CD4-positive, alpha-beta T cell treated with Interleukin-2 at 100 ng/mL for 4 hours (primary cell): ENCODE measurements at places on chromosomes 6 and 20.
A peak's percentile ranks its signal among the peaks of the same experiment; 100 is the strongest.

- no peak for DNase-seq
Measured at GRCh38 chr6:150775415-150776203, 89.9 kb upstream of the MTHFD1L start.

GRCh38 chr6:152364866-152365265, 272.3 kb downstream of the SYNE1 start:
- no peak for DNase-seq

- DNase-seq, result no peak
Measured at GRCh38 chr20:34549291-34549928, 9.1 kb upstream of the MAP1LC3A start.

DNA sequence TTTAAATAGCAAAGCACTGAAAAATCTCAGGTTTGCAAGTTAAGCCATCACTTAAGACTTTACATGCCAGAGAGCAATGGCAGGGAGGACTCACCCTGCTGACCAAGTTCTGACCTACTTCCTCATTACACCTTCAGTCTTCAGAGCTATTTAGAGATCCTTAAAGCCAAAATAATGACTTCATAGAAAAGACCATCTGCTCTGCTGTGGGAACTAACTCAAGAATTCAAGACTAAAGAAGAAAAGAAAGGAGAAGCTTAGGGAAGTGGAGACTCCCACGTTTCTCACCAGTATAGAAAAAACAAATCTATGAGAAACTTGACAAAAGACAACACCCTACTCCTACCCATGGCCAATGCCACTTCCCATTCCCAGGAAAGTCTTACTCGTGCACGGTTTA, 28.6 kb downstream of the XPO5 start:
- no peak for DNase-seq

GRCh38 chr6:36914227-36914794, 28.6 kb downstream of the C6orf89 start:
- DNase-seq, result peak; percentile 66

- DNase-seq, result peak; percentile 39
Measured at GRCh38 chr6:28258877-28259777, at the start of gene NKAPL. TSS of gene NKAPL (plus strand) at chr6:28259297. CDS start at chr6:28259372, 75 bp downstream.

DNA sequence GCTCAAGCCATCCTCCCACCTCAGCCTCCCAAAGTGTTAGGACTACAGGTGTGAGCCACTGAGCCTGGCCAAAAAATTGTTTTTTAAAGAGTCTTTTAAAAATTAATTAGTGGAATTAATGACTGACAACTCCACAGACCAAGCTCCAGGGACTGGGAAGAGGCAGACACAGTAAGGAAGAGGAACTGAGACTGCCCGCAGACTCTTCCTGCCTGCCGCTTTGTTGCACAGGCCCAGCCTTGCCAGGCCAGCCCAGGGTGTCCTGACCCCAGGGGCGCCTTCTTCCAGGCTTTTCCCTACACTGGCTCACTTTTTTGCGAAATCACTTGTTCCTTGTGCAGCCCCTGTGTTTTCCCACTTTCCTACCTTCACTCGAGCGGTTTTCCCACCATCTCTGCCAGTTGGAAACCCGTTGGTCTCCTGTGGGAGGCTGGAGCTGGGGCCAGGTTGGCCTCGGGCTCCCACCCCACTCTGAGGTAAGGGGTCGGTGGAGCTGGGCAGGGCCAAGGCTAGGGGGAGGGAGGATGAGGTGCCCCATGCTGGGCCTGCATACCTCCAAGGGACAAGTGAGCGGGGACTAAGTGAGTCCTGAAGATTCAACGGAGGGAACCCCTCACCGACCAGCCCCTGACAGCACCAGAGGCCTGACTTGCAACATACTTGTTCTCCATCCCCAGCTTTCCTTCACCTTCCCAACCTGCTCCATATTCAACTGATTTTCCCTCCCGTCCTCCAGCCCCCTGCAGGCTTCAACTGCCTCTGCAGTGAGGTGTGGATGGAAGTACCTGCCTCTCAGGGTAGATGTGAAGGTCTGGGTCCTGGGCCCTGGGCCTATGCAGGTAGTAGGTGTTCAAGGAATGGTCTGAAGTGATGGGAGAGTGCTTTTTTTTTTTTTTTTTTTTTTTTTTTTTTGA, 23.5 kb upstream of the SMIM29 start:
- no peak for DNase-seq

DNA sequence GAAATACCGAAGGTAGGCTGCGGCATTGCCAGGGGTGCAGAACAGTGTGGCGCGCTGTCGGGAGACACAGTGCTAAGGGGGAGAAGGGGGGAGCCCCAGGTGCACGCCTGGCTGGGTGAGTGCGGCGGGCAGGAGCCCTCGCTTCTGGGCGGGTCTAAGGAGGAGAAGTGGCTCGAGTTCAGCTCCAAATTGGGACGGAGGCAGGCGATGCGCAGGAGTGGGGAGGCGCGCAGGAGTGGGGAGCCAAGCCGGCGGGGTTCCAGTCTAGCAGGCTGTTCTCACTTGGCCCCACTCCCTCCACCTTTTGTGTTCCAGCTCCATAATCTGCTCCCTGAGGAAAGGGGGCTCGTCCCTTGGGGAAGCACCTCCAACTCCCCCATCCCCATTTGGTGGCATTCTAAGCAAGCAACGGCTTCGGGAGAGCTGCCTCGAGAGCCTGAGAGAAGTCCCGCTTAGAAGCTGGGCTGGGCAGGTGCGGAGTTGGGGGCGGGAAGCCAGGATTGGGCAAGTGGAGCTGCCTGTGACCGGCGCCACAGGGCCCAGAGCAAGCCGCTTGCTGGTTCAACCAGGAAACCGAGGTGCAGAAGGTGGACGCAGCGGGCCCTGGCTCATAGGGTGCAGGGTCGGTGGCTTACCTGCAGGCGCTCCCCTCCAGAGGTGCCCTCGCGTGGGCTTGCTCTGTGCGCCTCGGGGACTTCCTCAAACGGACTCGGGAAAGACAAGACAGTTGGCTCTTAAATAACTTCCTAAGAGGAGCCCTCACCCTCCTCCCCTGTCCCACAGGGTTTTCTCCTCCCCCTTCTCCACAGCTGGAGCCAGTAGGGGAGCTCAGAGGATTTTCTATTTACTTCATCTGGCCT, at the start of gene F13A1:
Gene F13A1, minus strand, starts transcription at position 711 of the 860 bp plus-strand sequence. CDS start 1,998 bp downstream, outside the sequence.
- no peak for DNase-seq

- DNase-seq, result no peak
Measured at GRCh38 chr6:165426892-165427291, 117.5 kb upstream of the C6orf118 start.

GRCh38 chr6:35028781-35029769, 112.1 kb downstream of the TCP11 start:
- no peak for DNase-seq

DNA sequence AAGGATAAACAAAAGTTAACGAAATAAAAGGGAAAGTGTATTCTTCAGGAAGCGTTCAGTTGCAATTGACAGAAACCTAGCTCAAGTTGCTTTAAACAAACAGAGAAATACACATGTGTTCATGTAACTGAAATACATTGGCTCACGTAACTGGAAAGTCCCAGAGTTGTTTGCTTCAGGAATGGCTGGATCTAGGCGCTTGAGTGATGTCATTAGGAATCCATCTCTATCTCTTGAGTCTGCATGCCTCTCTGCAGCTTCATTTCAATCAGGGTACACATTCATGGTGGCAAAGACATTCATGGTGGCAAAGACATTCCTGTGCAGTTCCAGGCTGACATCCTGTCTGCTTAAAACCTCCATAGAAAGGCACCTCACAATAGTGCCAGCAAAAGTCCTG, 45.4 kb upstream of the EYA2 start:
- DNase-seq, result no peak

- DNase-seq, result peak; percentile 63
Measured at GRCh38 chr6:156777577-156778453, 637 bp downstream of the ARID1B start.

DNA sequence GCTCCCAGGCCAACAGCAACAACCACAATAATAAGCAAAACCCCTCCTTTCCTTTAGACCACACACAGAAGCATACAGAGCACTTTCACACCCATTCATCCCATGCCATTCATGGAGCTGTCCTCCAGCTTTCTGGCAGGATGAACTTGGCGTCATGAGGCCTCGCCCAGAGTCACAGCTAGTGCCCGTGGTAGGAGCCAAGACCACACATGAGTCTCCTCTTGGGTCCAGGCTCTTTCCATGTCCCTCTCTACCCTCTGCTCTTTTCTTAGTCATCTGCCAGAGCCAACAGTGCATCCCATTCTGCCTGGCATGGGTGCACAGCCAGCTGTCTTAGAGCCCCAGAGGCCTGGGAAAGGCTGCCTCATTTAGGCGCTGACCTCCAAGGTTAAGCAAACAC, 1.8 kb upstream of the TGM3 start:
- no peak for DNase-seq

DNA sequence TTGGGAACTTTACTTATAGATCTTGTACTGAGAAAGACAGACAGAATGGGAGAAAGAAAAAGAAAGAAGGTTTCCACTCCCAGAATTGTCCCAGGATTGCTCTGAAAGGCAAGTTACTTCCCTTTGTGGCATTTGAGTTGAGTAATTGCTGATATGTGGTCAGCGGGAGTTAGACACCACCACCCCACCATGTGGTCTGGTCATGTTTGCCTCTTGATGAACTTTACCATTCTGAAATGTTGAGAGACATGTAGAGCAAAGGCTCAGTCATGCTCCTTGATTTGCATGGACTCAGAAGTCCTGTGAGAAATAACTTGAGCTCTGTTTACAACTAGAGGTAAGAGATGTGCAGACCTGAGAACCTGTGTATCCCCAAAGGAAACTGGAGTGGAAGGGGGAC, 17.1 kb downstream of the TCF21 start:
- DNase-seq, result no peak

GRCh38 chr20:37837924-37838323, 65.0 kb upstream of the VSTM2L start:
- no peak for DNase-seq

GRCh38 chr6:109420751-109421150, 19.7 kb downstream of the PPIL6 start:
- DNase-seq, result no peak
